ENCODE measurements at places on chromosomes 6 and 20. TPM values are rescaled to one million over a fixed set of nuclear protein-coding genes. Genes with fewer than 3 reads are reported as not detected.

- no peak for DNase-seq
Observed at GRCh38 chr20:4320291-4320690, 304.9 kb upstream of the RNF24 start.

DNA sequence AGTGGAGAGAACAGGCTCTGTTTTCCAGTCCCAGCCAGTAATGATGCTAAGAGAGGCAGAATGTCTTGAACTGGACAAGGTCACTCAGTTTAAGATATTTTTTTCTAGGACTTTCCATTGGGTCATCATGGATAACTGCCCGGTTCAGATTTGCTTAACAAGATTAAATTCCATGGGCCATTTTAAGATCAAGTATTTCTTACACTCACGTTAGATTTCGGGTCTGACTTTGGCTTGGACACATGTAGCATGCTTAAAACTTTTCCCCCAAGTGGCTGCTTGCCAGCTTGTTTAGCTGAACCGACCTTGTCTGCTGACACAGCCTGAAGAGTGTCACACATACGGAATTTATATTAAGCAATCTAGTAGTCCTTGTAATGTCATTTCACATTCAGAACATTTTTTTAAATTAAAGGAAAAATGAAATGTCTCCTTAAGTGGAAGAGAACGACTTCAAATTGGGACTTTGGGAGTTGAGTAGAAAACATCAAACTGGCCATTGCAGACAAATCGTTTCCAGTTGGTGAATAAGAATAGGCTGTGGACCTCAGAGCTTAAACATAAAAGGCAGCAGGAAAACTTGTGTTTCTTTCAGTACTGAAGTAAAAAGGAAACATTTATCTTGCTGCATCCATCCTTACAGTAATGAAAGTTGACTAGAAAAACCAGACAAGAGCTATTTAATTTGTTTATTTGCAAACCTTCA is 29.0 kb downstream of the ARMC2 start:
- DNase-seq, result peak; percentile 32

- no peak for DNase-seq
Observed at GRCh38 chr6:164418262-164418588, 891.2 kb downstream of the C6orf118 start.

- DNase-seq, result no peak
Observed at GRCh38 chr6:81605526-81605925, 147.0 kb downstream of the TENT5A start.

DNA sequence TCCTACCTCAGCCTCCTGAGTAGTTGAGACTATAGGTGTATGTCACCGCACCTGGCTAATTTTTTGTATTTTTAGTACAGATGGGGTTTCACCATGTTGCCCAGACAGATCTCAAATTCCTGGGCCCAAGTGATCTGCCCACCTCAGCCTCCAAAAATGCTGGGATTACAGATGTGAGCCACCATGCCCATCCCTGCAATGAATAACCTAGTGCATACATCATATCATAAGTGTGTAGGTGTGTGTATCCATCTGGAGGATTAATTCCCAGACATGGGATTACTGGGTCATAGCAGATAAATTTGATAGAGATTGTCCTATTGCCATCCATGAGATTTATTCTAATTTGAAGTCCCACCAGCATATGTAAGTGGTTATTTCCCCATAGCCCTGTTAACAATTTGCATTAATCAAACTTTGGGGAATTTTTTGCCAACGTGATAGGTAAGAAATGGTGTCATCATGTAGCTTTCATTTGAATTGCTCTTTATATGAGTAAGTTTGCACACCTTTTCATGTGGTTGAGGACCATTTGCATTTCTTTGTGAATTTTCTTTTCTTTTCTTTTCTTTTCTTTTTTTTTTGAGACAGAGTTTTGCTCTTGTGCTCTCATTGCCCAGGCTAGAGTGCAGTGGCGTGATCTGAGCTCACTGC is 29.9 kb upstream of the BACH2 start:
- no peak for DNase-seq

GRCh38 chr6:11851387-11851786 is 72.8 kb upstream of the ADTRP start:
- DNase-seq, result no peak

DNA sequence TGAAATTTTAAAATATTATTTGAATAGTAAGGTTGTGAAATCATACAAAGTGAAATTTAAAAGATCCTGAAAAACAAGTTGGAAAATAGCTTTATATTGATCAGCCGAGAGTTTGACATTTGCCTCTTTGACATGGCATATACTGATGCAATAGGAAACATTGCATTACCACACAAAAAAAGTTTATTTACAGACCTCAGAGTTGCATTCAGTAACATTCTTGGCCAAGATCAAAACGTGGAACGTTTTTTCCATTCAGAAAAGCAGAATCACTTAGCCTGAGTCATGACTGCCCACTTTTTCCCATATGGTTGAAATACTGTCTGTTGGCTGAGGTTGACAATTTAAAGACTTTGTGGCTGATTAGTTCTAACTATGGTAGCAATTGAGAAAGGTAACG is 55.1 kb upstream of the BACH2 start:
- DNase-seq, result no peak

GRCh38 chr20:63049561-63050221 is 42.9 kb upstream of the BHLHE23 start:
- DNase-seq, result no peak

- no peak for DNase-seq
Observed at GRCh38 chr6:470051-470900, 78.7 kb downstream of the IRF4 start.

DNA sequence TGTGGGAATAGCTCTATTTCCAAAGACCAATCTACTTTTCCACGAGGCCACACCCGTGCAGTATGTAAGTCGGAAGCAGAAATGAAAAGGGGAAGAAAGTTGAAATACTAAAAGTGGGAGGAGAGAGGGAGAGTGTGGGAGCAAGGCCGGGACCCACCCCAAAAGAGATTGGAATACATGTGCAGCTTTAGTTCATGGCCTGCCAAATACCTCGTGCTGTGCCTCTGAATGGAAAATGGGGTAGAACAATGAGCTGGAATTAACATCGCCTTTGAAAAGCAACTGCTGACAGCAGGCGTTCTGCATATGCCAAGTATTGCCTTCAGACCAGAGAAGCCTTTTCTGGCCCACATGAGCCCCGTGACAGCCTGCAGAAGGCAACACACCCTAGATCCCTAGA is 155.6 kb downstream of the CD83 start:
- no peak for DNase-seq

DNA sequence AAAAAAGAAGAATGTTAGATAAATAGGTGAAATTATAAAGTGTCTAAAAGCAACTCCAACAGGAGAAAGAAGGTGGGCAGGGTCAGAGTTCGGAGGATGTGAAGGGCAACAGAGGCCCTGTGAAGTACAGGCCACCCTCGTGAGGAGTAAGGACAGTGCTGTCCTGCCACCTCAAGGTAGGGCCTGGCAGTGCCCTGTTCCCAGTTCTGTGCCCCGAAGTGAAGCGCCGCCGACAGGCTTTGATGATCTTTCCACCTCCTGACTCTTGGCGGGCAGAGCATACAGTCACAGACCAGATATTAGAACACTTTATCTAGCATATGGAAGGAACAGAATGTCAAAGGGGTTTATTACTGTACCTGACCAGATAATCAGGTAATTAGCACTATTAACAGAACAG is 75.8 kb downstream of the GJA10 start:
- DNase-seq, result no peak

DNA sequence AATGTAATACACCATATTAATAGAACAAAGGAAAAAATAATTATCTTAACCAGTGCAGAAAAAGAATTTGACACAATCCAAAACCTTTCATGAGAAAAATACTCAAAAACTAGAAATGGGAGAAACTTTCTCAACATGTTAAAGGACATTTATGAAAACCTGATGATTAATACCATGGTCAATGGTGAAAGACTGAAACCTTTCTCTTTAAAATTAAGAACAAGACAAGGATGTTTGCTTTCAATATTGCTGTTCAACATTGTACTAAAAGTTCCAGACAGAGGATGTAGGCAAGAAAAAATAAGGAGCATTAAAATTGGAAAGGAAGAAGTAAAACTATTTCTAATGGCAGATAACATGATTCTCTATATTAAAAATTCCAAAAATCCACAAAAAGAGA is 981.3 kb upstream of the FLRT3 start:
- DNase-seq, result no peak

DNA sequence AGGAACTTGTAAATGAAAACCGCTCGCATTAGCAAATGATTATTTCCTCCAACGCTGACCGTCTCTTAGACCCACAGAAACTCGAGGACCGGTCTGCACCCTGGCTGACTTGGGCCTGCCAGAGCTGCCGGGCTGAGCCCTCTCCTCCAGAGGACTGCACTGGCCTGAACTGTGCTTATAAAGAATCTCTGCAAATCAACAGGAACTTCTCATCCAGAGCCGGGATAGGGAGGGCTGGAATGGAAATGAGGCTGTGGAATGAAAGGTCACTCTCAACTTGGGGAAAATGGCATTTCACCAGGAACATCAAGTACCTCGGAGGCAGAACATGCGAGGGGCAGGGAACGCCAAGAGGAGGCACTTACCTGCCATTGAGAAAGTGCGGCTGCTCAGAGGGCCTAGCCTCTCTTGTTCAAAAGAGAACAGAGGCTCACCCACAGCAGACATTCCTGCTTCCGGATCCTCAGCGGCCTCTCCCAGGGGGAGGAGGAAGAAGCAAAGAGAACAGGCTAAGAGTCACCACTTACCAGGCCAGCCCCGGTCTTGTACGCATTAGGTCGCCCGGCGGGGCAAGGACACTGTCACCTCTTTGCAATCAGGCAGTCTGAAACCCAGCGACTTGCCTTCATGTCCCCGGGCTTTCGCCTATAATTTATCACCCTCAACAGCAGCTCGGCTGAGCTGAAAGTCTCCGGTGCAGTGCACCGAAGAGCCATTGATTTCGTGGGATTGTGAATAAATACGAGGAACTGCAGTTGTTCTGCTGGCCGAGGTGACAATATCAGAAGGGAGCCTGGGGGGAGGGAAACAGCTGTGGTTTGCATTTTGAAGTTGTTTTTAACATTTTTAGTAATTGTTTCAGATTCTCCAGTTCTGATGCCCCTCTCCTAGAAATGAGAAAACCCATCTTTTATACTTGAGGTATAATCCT is 37.6 kb downstream of the ZMYND8 start:
- peak; percentile 85 for DNase-seq

GRCh38 chr6:24919056-24919892 is 16.5 kb downstream of the RIPOR2 start:
- DNase-seq, result no peak

DNA sequence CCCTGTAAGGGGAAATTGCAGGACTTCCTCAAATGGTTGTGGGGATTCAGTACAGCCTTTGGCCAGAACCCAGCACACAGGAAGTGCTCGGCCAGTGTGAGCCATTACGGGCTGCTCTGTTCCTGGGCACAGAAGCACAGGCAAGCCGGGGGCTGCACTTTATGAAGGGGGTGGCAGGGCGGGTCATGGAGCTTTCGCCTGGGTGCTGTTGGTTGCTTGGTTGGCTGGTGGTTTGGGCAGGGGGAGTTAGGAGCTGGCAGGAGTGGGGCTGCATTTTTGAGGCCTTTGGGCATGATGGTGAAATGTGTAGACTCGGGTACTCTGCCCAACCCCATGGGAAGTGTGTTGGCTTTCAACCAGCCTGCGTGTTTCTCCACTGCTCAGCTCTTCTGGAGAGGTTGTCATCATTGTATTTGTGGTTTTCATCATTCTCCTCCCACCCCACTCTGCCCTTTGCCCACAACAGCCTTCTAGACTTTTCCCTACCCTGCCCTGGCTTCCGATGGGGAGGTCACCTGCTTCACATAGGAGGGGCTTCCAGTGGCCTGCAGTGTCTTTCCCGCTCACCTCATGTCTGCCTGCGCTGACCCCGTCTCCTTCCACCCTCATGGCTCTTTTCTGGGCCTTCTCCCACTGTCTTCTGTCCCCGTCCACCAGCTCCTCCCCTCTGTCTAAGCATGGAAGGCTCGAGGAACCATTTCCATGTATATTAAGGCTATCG is 16.1 kb upstream of the RBM38 start:
- DNase-seq, result peak; percentile 58

DNA sequence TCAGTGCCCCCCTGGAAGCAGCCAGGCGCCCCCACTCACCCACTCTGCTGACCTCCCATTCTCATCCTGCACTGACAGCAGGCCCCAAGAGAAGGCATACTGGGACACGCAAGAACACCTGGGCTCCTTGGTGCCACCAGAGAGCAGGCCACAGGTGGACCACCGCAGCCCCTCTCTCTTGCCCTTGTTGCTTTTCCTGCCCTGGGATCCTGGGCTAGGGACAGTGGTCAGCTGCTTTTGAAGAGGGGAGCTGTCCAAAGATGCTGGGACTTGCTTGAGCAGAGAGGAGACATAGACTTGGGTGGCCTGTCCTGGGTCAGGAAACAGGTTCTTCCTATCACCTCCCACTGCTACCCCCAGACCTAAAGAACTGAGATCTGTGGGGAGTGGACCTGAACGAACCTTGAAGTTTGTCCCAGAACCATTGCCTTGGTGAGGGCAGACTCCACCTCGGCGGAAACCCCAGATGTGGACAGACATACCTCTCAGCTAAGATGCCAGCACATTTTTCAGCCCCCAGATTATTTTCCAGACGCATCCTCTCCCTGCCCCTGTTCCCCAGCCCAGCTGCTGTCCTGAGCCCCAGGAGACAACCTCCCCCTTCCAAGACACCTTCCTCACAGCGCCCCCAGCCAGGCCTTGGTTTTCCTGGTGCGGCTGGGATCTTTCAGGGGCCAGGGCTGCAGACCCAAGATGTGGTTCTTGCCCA is 1.1 kb downstream of the GLP1R start:
- DNase-seq, result no peak

DNA sequence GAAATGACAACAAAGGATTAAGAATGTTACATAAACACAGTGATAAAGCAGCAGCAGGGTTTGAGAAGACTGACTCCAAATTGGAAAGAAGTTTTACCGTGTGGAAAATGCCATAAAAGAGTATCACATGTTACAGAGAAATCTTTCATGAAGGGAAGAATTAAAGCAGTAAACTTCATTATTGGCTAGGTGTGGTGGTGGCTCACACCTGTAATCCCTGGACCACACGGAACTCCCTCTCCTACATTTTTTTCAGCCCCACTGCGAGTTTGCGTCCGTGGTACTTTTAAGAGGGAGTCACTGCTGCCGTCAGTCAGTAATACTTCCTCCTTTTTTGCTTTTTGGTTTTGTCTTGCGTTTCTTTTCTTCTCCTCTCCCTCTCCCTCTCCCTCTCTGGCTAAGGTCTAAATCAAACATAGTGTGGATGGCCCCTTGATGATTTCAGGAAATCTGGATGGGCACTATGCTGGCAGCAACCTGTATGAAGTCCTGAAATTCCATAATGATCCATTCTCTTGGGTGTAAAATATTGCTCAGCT is 112.3 kb downstream of the MAN1A1 start:
- DNase-seq, result no peak

- DNase-seq, result no peak
Observed at GRCh38 chr6:100592929-100593328, 128.2 kb upstream of the SIM1 start.

- DNase-seq, result no peak
Observed at GRCh38 chr20:29741594-29741893, 1515.9 kb upstream of the DEFB115 start.

- no peak for DNase-seq
Observed at GRCh38 chr20:60294632-60295031, 336.4 kb downstream of the CDH26 start.

CFAP206 gene
- not detected for total RNA-seq

ATXN1 gene
- 48.5 TPM for total RNA-seq

NNAT gene
- total RNA-seq, result not detected

SYNDIG1 gene
- total RNA-seq, result not detected

CD40 gene
- total RNA-seq, result 3.7 TPM

ZCCHC3 gene
- 17.3 TPM for total RNA-seq
